Psoas muscle (tissue), 8 donors: ENCODE measurements at places on chromosomes 7 and 10. TPM values are rescaled to one million over a fixed set of nuclear protein-coding genes. Genes with fewer than 3 reads are reported as not detected.

DNA sequence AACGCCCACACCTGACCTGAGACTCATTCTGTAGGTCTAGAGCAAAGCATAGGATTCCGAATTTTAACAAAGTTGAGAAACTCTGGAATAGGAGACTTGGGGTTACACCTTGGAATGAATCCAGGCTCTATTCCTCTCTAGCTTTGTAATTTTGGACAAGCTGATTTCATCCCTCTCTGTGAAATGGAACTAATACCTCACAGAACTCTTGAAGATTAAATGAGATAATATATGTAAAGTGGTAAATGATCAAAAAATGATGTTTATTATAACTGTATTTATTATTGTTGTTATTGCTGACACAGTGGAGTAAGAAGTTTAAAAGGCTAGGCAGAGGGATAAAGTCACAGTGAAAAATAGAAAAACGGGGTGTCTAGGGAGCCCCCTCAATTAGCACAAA lies 32.3 kb downstream of the CASP7 start:
- no peaks in the 10 kb centered on the region for H3K27me3 ChIP-seq
- DNase-seq: no peak
- no peak overlapping the region for H3K27ac ChIP-seq
- no peak overlapping the region for H3K4me3 ChIP-seq
- no peaks in the 10 kb centered on the region for H3K4me1 ChIP-seq

The MYOF gene
- 4.2 TPM for total RNA-seq

GRCh38 chr7:55150709-55151451 lies 132.1 kb downstream of the EGFR start:
- H3K4me3 ChIP-seq: peak overlapping the region; percentile 5
- peak overlapping the region; percentile 81 for H3K27ac ChIP-seq
- no peak for DNase-seq

GRCh38 chr10:34627331-34627730 lies 187.8 kb downstream of the PARD3 start:
- DNase-seq: no peak
- no peaks in the 10 kb centered on the region for H3K27me3 ChIP-seq
- peaks cover 16% of the 10 kb centered on the region for H3K4me1 ChIP-seq
- no peaks in the 10 kb centered on the region for H3K36me3 ChIP-seq
- no peak overlapping the region for H3K27ac ChIP-seq

- no peak overlapping the region for H3K27ac ChIP-seq
- H3K27me3 ChIP-seq: no peaks in the 10 kb centered on the region
- no peaks in the 10 kb centered on the region for H3K36me3 ChIP-seq
- no peaks in the 10 kb centered on the region for H3K4me1 ChIP-seq
- H3K4me3 ChIP-seq: no peak overlapping the region
Observed at GRCh38 chr7:105979405-105979804, 16.3 kb downstream of the CDHR3 start.

The SFTPA1 gene
- total RNA-seq: not detected

DNA sequence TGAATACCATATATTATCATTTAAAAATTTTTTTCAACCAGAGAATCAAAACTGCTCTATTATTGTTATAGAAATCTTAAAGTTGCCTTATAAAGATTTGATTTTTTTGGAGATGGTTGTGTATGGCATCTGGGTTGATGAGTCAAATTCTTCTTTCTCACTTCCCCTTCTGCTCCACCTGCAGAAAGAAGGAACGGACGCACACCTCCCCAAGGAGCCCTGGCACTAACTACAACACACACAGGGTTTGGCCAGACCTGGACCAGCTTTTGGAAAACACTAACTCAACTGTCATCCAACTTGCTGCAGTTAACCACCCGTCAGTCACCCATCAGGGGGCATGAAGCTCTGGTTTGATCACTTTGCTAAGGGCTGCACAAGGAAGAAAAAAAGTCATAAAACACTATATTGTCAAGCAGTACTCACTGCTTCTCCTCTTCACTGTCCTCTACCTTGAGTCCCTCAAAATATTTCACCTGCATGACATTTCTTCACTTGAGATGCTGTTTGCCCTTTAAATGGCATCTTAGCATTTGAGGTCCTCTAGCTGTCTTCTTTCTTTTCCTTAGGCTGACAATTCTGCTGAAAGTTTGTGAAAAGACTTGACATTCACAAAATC lies 266.7 kb upstream of the PHF14 start:
- no peaks in the 10 kb centered on the region for H3K36me3 ChIP-seq
- no peak overlapping the region for H3K4me3 ChIP-seq
- H3K27me3 ChIP-seq: no peaks in the 10 kb centered on the region
- no peaks in the 10 kb centered on the region for H3K4me1 ChIP-seq
- no peak overlapping the region for H3K27ac ChIP-seq
- no peak for DNase-seq

GRCh38 chr10:79425074-79425532 lies 20.3 kb downstream of the ZCCHC24 start:
- no peak for DNase-seq
- peaks cover 53% of the 10 kb centered on the region for H3K36me3 ChIP-seq
- H3K4me1 ChIP-seq: peaks cover 62% of the 10 kb centered on the region
- H3K27ac ChIP-seq: peak overlapping the region; percentile 82
- H3K4me3 ChIP-seq: peak overlapping the region; percentile 15
- H3K27me3 ChIP-seq: no peaks in the 10 kb centered on the region

The ANXA8 gene
- total RNA-seq: not detected

DNA sequence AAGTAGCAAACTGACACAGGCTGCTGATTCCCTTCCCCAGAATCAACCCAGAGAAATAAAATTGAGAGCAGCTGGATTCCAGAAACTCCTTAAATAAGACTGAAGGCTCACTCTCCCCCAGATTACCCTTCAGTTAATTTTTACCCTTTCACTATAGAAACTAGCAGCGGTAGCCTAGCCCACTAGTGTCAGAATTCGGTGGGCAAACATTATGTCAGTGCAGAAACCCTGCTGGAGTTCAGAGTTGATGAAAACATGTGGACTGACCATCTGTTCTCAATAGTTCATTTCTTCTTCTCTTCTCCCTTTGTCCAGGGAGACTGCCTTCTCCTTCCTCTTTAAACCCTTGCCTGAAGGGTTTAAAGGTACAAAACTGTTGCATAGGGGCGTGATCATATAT lies 100.1 kb downstream of the PODXL start:
- DNase-seq: no peak
- H3K27me3 ChIP-seq: no peaks in the 10 kb centered on the region
- no peaks in the 10 kb centered on the region for H3K36me3 ChIP-seq
- H3K4me3 ChIP-seq: no peak overlapping the region

GRCh38 chr10:91690412-91690811 lies 57.5 kb upstream of the PPP1R3C start:
- no peak overlapping the region for H3K4me3 ChIP-seq
- DNase-seq: no peak
- H3K27ac ChIP-seq: no peak overlapping the region
- no peaks in the 10 kb centered on the region for H3K36me3 ChIP-seq
- no peaks in the 10 kb centered on the region for H3K27me3 ChIP-seq

The SRGN gene
- 28.2 TPM for total RNA-seq

DNA sequence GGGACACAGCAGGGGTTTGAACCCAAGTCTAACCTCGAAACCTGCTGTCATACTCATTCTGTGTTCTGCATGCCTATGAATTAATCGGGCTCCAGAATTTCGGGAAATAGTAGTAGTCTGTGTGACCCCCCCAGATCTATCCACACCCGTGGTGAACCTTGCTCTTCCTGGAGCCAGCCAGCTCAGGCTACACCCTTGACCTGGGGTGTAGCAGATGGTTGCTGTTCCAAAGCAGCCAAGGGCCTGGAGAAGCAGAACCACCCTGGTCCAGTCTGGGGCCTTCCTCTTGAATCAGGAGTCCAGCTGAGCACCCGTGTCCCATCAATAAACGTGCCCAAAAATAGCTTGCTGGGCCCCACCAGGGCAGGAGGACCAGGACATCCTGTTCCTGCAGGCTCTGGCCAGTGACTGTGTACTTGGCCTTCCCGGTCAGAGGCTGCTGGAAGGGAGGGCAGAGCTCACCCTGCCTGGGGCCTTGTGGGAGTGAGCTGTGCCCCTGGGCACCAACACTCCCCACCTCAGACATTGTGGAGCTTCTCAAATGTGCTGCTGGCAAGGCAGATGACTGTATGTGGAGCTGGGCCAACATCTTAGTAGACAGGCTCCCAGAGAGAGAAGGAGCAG lies 101.2 kb upstream of the ZNF716 start:
- no peak overlapping the region for H3K27ac ChIP-seq
- DNase-seq: peak; percentile 77
- H3K27me3 ChIP-seq: no peaks in the 10 kb centered on the region
- no peaks in the 10 kb centered on the region for H3K36me3 ChIP-seq
- H3K4me1 ChIP-seq: no peaks in the 10 kb centered on the region

DNA sequence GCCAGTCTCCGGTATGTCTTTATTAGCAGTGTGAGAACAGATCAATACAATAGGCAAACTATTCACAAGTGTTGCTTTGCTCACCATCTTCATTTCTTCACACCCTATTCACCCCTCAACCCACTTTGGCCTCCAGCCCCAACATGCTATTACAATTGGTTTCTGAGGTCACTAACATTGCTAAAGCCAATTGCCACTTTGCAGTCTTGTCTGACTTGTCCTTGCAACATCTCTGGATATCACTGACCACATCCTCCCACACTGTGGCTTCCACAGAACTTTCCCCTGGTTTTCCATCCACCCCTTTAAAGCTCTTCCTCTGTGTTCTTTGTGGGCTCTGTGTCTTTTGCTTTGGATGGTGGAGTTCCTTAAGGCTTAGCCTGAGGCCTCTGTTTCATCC lies 5.2 kb upstream of the APBB1IP start:
- no peaks in the 10 kb centered on the region for H3K4me1 ChIP-seq
- no peak overlapping the region for H3K4me3 ChIP-seq
- H3K36me3 ChIP-seq: no peaks in the 10 kb centered on the region
- no peak overlapping the region for H3K27ac ChIP-seq

- DNase-seq: no peak
- H3K36me3 ChIP-seq: no peaks in the 10 kb centered on the region
- H3K4me1 ChIP-seq: peaks cover 10% of the 10 kb centered on the region
- no peaks in the 10 kb centered on the region for H3K27me3 ChIP-seq
Observed at GRCh38 chr10:68871731-68872342, 29.3 kb upstream of the DDX50 start.

GRCh38 chr10:60521974-60522405 lies 132.3 kb upstream of the ANK3 start:
- H3K36me3 ChIP-seq: no peaks in the 10 kb centered on the region
- no peaks in the 10 kb centered on the region for H3K27me3 ChIP-seq
- no peak for DNase-seq
- H3K4me1 ChIP-seq: no peaks in the 10 kb centered on the region

- no peaks in the 10 kb centered on the region for H3K27me3 ChIP-seq
- H3K4me3 ChIP-seq: no peak overlapping the region
- H3K4me1 ChIP-seq: no peaks in the 10 kb centered on the region
- H3K27ac ChIP-seq: no peak overlapping the region
- H3K36me3 ChIP-seq: no peaks in the 10 kb centered on the region
- no peak for DNase-seq
Observed at GRCh38 chr7:98376711-98377110, 24.2 kb downstream of the BAIAP2L1 start.

- no peaks in the 10 kb centered on the region for H3K4me1 ChIP-seq
- DNase-seq: no peak
- H3K27me3 ChIP-seq: no peaks in the 10 kb centered on the region
- H3K27ac ChIP-seq: no peak overlapping the region
- H3K36me3 ChIP-seq: no peaks in the 10 kb centered on the region
- H3K4me3 ChIP-seq: no peak overlapping the region
Observed at GRCh38 chr7:137453356-137453755, 109.8 kb upstream of the PTN start.

The GPR158 gene
- total RNA-seq: not detected

GRCh38 chr7:1123715-1124114 lies 35.8 kb downstream of the GPER1 start:
- peaks cover 12% of the 10 kb centered on the region for H3K4me1 ChIP-seq
- peak; percentile 92 for DNase-seq
- peak overlapping the region; percentile 56 for H3K4me3 ChIP-seq
- H3K27me3 ChIP-seq: no peaks in the 10 kb centered on the region

The EEPD1 gene
- 45.6 TPM for total RNA-seq
